Suprapubic skin (tissue), 4 donors: ENCODE measurements at places on chromosomes 5 and 9. TPM values are rescaled to one million over a fixed set of nuclear protein-coding genes. Genes with fewer than 3 reads are reported as not detected.

The SLCO6A1 gene
- not detected for total RNA-seq

DNA sequence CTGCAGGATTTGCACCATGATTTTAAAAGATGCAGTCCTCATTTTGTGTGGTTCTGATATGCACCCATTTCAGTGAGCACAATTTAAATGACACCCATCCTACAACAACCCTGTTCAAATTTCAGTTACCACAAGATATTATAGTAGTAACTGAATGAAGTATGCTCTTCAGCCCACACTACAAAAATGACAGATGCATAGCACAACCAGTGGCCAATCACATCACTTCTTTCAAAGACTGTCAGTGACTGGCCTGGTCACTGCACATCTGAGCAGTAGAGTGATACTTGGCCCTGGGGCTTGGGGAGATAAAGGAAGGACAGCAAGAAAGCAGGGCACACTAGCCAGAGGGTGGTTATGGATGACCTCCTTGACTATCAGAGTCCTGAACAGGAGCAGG is 19.8 kb upstream of the IFNK start:
- H3K36me3 ChIP-seq: no peaks in the 10 kb centered on the region
- no peaks in the 10 kb centered on the region for H3K27me3 ChIP-seq
- DNase-seq: no peak
- no peak overlapping the region for H3K4me3 ChIP-seq
- H3K27ac ChIP-seq: no peak overlapping the region

DNA sequence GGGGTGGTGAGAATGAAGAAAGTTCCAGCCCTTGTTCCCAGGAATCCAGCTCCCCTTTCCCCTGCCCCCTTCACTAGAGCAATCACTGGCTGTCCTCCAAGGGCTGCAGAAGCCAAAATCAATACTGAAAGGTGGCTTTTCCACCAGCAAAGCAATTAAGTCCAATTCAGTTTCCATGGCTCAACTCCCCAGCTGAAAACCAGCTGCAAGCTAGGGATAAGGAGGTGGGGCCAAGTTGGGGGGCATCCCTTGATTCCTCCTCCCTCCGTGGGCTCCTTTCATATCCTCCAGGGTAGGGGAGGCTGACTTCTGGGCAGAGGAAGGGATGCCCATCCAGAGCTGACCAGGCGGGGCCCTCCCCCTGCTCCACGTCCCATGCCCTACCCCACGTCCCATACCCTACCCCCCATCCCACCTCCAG is 22.7 kb downstream of the CAMK2A start:
- H3K27me3 ChIP-seq: no peaks in the 10 kb centered on the region
- no peak for DNase-seq
- no peak overlapping the region for H3K27ac ChIP-seq
- H3K4me3 ChIP-seq: no peak overlapping the region

- H3K4me3 ChIP-seq: no peak overlapping the region
- H3K36me3 ChIP-seq: no peaks in the 10 kb centered on the region
- DNase-seq: peak; percentile 69
- H3K27me3 ChIP-seq: peaks cover 23% of the 10 kb centered on the region
- no peak overlapping the region for H3K27ac ChIP-seq
These were observed 55.4 kb upstream of the RNF130 start for GRCh38 chr5:180126716-180127681.

GRCh38 chr9:125513303-125513667 is 193.7 kb downstream of the MAPKAP1 start:
- no peaks in the 10 kb centered on the region for H3K36me3 ChIP-seq
- no peak for DNase-seq
- H3K4me1 ChIP-seq: peaks cover 11% of the 10 kb centered on the region
- peak overlapping the region; percentile 16 for H3K4me3 ChIP-seq
- no peak overlapping the region for H3K27ac ChIP-seq
- no peaks in the 10 kb centered on the region for H3K27me3 ChIP-seq

DNA sequence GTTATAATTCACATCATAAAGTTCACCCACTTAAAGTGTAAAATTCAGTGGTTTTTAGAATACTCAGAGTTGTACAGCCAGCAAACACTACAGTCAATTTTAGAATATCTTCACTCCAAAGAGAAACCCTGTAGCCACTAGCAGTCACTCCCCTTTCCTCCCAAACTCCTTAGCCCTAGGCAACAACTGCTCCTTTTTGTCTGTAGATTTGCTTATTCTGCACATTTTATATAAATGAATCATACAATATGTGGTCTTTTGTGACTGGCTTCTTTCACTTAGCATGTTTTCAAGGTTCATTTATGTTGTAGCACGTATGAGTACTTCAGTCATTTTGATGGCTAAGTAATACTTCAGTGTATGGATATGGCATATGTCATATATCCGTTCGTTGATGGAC is 38.7 kb downstream of the TGFBR1 start:
- H3K4me1 ChIP-seq: peaks cover 6% of the 10 kb centered on the region
- H3K36me3 ChIP-seq: peaks cover 54% of the 10 kb centered on the region
- H3K4me3 ChIP-seq: no peak overlapping the region
- no peak for DNase-seq
- no peaks in the 10 kb centered on the region for H3K27me3 ChIP-seq

- H3K27me3 ChIP-seq: peaks cover 20% of the 10 kb centered on the region
- no peak overlapping the region for H3K4me3 ChIP-seq
- H3K4me1 ChIP-seq: no peaks in the 10 kb centered on the region
These were observed 3.5 kb downstream of the IFNA2 start for GRCh38 chr9:21381448-21382339.
